ENCODE measurements at places on chromosomes 3 and 15.
A peak's percentile ranks its signal among the peaks of the same experiment; 100 is the strongest.

DNA sequence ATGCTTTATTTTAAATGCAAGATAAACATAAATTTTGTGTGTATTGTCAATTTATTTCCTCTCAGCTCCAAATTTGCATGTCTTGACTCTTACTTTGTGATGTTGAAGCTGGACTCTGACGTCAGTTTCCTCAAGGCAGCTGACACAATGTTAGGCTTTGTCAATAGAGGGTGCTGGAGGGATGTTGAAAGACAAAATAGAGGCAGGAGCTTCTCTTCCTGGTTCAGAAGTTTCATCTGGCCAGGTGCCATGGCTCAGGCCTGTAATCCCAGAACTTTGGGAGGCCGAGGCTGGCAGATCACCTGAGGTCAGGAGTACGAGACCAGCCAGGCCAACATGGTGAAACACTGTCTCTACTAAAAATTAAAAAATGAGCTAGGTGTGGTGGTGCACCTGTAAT lies 408.6 kb downstream of the GBE1 start:
- DNase-seq: peak; percentile 7

GRCh38 chr3:154898916-154899315 lies 181.2 kb upstream of the MME start:
- DNase-seq: no peak

GRCh38 chr15:37055481-37055880 lies 44.9 kb downstream of the MEIS2 start:
- no peak for DNase-seq

GRCh38 chr3:136661282-136661681 lies 90.9 kb downstream of the STAG1 start:
- DNase-seq: no peak

GRCh38 chr3:171457607-171458061 lies 2.6 kb downstream of the TNIK start:
- DNase-seq: no peak
